ENCODE measurements at places on chromosomes 13 and 19. TPM values are rescaled to one million over a fixed set of nuclear protein-coding genes. Genes with fewer than 3 reads are reported as not detected.

OR7A17 gene
- not detected for total RNA-seq

KCNC3 gene
- 0.33 TPM for total RNA-seq

MISP gene
- not detected for total RNA-seq

SLC25A23 gene
- 399 TPM for total RNA-seq

NBEA gene
- 23.0 TPM for total RNA-seq

GRCh38 chr13:101627556-101627943 is 175.1 kb downstream of the ITGBL1 start:
- H3K36me3 ChIP-seq: no peaks in the 10 kb centered on the region
- H3K27ac ChIP-seq: no peak overlapping the region
- DNase-seq: no peak
- H3K4me1 ChIP-seq: peaks cover 18% of the 10 kb centered on the region
- no peaks in the 10 kb centered on the region for H3K27me3 ChIP-seq

DNA sequence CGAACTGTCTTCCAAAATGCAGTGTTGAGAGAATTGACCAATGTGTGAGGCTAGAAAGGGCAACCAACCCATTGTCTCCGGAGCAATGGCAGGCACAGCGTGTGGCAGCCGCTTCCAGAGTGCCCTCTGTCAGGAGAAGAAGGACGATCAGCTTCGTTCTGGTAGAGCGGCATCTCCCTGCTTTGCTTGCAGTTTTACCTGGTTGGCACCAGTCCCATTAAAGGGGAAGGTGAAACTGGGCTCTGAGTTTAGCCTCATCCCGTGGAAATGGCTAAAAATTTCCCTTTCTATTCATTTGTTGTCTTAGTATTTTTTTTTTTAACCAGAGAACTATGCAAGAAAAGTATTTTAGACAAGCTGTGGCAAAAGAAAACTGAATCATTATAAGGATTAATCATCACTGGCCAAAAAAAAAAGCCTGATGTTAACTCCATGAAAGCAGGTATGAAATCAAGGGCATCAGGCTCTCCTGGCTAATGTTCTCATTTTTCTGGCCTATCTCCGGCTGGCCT is 81.5 kb upstream of the SLC7A1 start:
- H3K36me3 ChIP-seq: no peaks in the 10 kb centered on the region
- no peaks in the 10 kb centered on the region for H3K27me3 ChIP-seq
- H3K4me3 ChIP-seq: no peak overlapping the region
- DNase-seq: no peak

GRCh38 chr13:99027260-99027659 is 49.4 kb upstream of the DOCK9 start:
- no peak overlapping the region for H3K4me3 ChIP-seq
- H3K36me3 ChIP-seq: no peaks in the 10 kb centered on the region
- peaks cover 32% of the 10 kb centered on the region for H3K4me1 ChIP-seq
- H3K27ac ChIP-seq: no peak overlapping the region
- peak; percentile 19 for DNase-seq

DNA sequence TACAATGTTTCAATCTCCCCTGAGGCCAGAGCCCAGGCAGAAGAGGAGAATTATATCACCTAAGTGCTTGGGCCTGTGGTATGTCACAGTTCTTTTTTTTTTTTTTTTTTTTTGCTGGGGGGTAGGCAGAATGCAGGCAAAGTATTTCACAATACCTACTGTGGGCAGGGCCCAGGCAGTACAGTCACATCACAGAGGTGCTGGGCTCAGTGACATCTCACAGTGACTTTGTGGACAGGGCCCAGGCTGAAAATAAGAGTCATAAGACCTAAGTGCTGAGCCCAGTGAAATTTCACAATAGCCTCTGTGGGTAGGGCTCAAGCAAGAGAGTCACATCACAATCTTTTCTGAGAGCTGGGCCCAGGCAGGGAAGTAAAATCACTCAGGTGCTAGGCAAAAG is 15.9 kb upstream of the ZNF208 start:
- no peaks in the 10 kb centered on the region for H3K36me3 ChIP-seq
- H3K27ac ChIP-seq: no peak overlapping the region
- H3K4me3 ChIP-seq: no peak overlapping the region
- no peak for DNase-seq
- no peaks in the 10 kb centered on the region for H3K27me3 ChIP-seq

DNA sequence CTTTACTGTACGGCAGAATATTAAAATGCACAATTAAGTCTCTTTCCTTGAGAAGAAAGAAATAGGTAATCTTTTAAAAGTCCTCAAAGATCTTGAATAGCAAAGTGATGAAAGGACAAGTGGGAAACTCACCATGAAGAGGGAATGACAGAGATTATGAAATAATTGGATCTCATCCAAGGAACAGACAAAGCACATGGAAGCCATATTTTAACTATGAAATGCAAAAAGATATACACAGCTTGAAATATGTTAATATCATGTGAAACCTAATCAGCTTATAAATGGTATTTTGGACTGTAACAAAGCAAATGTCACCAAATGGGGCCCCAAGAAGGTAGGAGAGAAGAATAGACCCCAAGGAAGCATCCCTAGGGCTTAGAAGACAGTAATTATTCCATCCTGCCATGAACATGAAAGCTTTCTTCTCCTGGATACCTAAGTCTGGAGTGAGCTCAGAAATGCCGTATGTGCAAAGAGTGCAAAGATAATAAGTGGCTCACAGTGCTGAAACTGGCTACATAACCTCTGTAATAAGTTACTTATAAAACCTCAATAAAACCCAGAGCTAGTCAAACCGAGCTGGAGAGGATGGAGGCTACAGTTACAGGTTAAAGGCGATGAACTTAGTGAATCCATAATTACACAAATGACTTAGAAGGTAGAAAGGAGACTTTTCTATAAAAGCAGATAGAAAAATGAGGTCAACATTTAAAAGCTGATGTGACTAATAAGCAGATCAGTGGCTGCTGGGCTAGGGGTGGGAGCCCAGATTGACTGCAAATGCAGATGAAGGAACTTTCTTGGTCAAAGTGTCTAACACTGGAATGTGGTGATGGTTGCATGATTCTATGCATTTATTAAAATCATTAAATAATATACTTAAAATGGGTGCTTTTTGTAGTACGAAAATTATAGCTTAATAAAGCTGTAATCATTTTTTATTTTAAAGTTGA is 34.4 kb downstream of the DCLK1 start:
- H3K27me3 ChIP-seq: no peaks in the 10 kb centered on the region
- no peak for DNase-seq
- H3K27ac ChIP-seq: no peak overlapping the region
- no peak overlapping the region for H3K4me3 ChIP-seq
- no peaks in the 10 kb centered on the region for H3K36me3 ChIP-seq
- H3K4me1 ChIP-seq: no peaks in the 10 kb centered on the region

- H3K4me3 ChIP-seq: no peak overlapping the region
- H3K4me1 ChIP-seq: no peaks in the 10 kb centered on the region
- no peak overlapping the region for H3K27ac ChIP-seq
- H3K36me3 ChIP-seq: no peaks in the 10 kb centered on the region
Measured at GRCh38 chr19:273393-273792, 17.8 kb downstream of the PLPP2 start.

- DNase-seq: no peak
- no peaks in the 10 kb centered on the region for H3K27me3 ChIP-seq
- peak overlapping the region; percentile 88 for H3K27ac ChIP-seq
- H3K4me3 ChIP-seq: peak overlapping the region; percentile 99
Measured at GRCh38 chr13:113297370-113298042, 467 bp downstream of the LAMP1 start.

DNA sequence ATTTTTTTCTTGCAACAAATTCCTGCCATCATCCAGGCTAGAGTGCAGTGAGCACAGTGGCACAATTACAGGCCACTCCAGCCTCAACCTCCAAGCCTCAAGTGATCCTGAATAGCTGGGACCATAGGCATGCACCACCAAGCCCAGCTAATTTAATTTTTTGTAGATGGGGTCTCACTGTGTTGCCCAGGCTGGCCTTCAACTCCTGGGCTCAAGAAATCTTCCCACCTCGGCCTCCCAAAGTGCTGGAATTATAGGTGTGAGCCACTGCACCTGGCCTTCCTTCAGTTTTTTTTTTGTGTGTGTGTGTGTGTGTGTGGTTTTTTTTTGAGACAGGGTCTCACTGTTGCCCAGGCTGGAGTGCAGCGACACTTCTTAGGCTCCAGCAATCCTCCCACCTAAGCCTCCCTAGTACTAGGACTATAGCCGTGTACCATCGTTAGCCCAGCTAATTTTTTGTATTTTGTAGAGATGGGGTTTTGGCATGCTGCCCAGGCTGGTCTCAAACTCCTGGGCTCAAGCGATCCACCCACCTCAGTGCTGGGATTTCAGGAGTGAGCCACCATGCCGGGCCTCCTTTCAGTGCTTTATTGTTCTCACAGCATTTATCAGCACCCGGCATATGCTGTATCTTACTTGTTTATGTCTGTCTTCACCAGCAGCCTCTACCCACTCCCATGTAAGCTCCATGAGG is 5.9 kb upstream of the SRRM5 start:
- peaks cover 10% of the 10 kb centered on the region for H3K36me3 ChIP-seq
- H3K27ac ChIP-seq: no peak overlapping the region
- no peak for DNase-seq
- no peak overlapping the region for H3K4me3 ChIP-seq

DNA sequence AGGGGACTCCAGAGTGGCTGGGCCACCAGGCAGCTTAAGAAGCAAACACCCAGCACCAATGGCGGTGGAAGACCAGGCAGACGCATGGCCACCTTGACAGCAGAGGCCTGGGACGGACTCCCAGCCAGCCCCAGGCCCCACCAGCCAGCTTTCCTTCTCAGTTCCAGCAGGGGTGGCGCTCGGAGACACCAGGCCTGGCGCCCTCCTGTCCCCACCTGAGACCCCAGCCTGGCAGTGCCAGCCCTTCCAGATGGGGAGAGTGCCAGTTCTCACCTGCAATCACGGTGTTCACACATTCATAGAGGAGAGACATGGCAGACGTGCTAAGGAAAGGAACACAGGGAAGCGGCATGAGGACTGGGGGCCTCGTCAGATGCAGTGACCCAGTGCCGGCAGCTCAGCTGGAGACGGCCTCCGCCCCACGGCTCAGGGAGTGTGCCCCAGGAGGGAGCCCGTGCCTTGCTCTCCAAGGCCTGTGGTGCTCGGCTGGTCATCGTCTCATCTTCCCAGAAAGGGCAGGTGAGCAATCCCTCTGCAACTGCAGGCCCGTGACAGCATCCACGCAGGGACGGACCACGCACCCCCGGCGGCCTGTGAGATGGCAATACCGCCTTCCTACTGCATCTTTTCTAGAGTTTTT is 24.4 kb downstream of the AP3D1 start:
- H3K27me3 ChIP-seq: no peaks in the 10 kb centered on the region
- H3K27ac ChIP-seq: no peak overlapping the region
- peaks cover 95% of the 10 kb centered on the region for H3K36me3 ChIP-seq

- H3K27ac ChIP-seq: no peak overlapping the region
- no peaks in the 10 kb centered on the region for H3K36me3 ChIP-seq
- no peak overlapping the region for H3K4me3 ChIP-seq
- no peaks in the 10 kb centered on the region for H3K27me3 ChIP-seq
- DNase-seq: no peak
- H3K4me1 ChIP-seq: peaks cover 4% of the 10 kb centered on the region
Measured at GRCh38 chr13:77514336-77514726, 21.2 kb upstream of the SCEL start.

DNA sequence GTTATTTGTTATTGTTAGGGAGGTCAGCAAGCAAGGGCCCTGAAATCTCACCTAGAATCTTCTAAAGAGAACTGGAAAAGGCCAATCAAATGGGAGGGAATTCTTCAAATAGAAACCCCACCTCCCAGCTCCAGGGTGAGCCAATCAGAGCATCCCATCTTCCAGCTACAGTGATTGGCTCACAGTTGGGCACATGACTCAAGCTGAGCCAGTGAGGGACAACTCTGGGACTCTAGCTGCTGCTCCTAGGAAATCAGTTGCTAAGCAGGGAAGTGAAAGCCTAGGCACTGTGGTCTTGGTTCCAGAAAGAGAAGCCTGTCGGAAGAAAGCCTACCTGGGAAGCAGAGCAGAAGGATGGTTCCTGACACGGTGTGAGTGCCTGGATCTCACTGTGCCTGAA is 13.4 kb downstream of the TM6SF2 start:
- H3K27ac ChIP-seq: no peak overlapping the region
- no peak for DNase-seq
- no peaks in the 10 kb centered on the region for H3K36me3 ChIP-seq

- H3K4me1 ChIP-seq: peaks cover 22% of the 10 kb centered on the region
- DNase-seq: no peak
- peaks cover 8% of the 10 kb centered on the region for H3K36me3 ChIP-seq
- H3K27ac ChIP-seq: peak overlapping the region; percentile 49
Measured at GRCh38 chr13:41244556-41244955, 18.8 kb downstream of the MTRF1 start.

- no peak overlapping the region for H3K4me3 ChIP-seq
- no peaks in the 10 kb centered on the region for H3K36me3 ChIP-seq
- DNase-seq: no peak
- H3K27me3 ChIP-seq: no peaks in the 10 kb centered on the region
- H3K4me1 ChIP-seq: no peaks in the 10 kb centered on the region
- no peak overlapping the region for H3K27ac ChIP-seq
Measured at GRCh38 chr19:33697766-33698165, 76.0 kb downstream of the CHST8 start.

- no peak for DNase-seq
- no peak overlapping the region for H3K4me3 ChIP-seq
- no peaks in the 10 kb centered on the region for H3K4me1 ChIP-seq
- H3K27ac ChIP-seq: no peak overlapping the region
- peaks cover 50% of the 10 kb centered on the region for H3K36me3 ChIP-seq
Measured at GRCh38 chr13:98423417-98423816, 153.5 kb downstream of the STK24 start.

Measured in esophagus muscularis mucosa (tissue), 4 donors.